ENCODE measurements at places on chromosomes 2 and 18.

GRCh38 chr2:232757905-232758304 is 18.5 kb downstream of the KCNJ13 start:
- DNase-seq: no peak

DNA sequence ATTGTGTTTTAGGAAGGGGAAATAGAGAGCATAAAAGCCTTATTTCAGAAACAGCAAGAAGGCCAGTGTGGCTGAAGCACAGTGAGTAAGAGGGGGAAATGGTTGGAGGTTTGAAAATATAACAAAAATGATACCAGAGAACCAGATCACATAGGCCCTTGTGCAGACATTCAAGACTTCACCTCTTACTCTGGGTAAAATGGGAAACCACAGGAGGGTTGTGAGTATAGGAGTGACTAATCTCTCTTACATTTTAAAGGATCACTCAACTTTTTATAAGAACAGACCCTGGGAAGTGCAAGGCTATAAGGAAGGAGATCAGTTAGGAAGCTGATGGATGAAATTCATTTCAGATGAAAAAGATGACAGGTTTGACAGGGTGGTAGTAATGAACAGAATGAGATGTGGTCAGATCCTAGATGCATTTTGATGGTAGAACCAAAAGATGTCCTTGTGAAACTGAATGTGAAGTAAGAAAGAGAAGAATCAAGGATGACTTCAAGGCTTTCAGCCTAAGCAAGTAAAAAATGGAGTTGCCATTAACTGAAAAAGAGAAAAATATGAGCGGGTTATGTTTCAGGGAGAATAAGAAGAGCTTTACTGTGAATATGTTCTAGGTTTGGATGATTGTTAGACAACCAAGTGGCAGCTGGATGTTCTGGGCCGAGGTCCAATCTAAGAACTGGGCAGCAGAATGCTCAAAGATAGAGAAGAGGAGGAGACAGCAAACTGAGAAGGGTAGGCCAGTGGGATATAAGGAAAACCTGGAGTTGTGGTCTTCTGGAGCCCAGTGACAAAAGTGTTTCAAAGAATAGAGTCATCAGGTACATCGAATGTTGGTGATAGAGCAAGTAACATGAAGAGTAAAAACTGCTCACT is 65.1 kb downstream of the USP40 start:
- no peak for DNase-seq

GRCh38 chr2:201574766-201575165 is 68.5 kb downstream of the TMEM237 start:
- DNase-seq: no peak

DNA sequence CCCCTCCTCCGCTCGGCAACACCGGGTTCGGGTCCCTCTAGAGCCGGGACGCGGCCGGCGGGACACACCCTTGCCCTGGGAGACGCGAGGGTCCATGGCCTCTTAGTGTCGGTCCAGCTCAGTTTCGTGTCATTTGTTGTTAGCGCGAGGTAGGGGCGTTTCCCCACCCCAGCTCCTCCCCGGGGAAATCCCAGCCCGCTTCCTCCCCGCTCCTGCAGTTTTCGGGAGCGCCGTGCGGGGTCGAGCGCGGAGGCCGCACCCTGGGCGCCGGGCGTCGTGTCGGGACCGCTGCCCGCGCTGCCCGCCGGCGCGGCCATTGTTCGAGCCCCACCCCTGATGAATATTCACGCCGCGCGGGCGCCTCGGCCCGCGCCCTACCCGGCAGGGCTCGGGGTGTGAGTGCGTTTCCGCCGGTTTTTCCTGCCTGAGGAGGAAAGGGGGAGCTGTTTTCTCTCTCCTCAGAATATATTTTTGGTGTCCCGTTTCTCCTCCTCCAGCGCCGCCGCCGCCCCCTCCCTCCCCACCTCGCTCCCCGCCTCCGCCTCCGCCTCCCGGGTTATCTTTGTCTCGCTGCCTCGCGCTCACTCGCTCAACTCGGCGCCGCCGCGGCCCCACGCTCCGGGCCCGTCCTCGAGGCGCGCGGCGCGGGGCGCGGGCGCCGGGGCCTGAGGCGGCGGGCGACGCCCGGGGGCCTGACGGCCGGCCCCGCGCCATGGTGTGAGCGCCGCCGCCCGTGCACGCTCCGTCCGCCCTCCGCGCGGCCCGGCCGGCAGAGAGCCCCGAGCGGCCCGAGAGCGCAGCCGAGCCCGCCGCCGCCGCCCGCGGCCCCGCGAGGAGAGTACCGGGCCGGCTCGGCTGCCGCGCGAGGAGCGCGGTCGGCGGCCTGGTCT is at the start of gene MAP4K4:
MAP4K4 (plus strand) TSS at position 584 of the 890 bp plus-strand sequence. CDS start 374 bp downstream, outside the sequence.
- peak; percentile 64 for DNase-seq

- no peak for DNase-seq
Observed at GRCh38 chr18:54129448-54130067, 94.9 kb downstream of the MBD2 start.

DNA sequence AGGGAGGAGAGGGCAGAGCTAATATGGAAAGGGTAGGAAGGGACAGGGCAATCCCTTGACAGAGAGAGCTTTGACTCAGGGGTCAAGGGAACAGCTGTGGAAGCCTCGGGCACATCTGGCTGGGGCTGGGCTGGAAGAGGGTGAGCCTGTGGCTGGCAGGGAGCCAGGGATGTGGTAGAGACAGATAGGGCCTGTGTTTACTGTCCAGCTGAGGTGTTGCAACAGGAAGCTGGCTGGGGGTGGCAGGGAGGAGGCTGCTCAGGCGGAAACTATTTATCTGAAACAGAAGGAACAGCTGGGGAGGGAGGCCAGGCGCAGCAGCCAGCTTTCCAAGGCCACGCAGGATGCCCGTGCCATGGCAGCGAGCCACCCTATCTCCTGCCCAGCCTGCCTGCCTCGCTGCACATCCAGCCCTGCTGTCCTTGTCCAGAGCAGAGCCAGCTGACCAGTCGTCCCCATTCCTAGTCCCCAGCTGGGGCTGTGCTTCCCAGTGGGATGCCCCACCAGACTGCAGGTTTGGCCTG is 264.7 kb downstream of the CYP26B1 start:
- DNase-seq: no peak

Data from CD8-positive, alpha-beta memory T cell (primary cell).